RWPE2 (cell line): ENCODE measurements at places on chromosomes 5 and 9.

DNA sequence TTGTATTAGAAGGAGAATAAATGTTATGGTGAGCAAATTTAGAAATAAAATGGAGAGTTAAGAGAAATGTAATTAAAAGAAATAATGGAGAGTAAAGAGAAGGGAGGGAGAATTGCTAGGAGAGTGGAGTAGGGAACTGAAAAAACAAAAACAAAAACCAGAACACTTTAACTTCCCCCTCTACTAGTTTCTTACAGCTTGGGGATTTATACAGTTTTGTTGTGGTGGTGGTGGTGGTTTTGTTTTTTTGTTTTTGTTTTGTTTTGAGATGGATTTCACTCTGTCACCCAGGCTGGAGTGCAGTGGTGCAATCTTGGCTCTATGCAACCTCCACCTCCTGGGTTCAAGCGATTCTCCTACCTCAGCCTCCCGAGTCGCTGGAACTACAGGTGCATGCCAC lies 322.4 kb downstream of the TMEM167A start:
- no peak for DNase-seq

- no peak for DNase-seq
Measured at GRCh38 chr9:28922891-28923290, 1349.6 kb upstream of the C9orf72 start.

- DNase-seq = no peak
Measured at GRCh38 chr5:133757396-133757945, 145.1 kb upstream of the FSTL4 start.

DNA sequence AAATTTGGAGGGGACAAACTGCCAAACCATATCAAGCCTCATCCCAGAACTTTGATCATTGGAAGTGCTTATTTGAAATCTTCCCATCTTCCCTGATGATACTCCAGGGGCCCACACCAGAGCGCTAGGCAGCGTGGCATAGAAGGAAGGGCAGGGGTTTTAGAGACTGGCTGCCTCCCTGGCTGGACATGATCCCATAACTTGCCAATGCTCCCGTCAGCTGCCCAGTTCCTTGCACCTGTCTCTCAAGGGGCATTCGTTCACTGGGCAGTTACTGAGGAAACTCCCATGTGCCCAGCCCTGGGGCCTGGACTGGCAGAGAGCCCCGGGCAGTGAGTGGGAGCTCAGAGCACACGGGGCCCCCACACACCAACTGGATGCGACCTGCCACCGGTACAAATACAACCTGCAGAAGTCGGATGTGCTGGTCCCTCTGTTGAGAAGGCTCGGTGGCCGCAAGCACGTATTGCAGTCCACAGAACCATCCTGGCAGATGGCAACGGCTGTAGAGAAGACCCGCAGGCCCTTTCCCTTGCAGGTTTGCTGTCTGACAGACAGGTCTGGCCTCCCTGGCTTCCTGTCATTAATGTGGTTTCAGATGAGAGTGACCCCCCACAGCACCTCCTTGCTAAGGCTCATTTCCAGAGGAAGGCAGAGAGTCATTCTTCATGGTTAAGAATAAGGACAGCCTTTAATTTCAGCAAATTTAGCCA lies 122.4 kb downstream of the MVB12B start:
- no peak for DNase-seq

DNA sequence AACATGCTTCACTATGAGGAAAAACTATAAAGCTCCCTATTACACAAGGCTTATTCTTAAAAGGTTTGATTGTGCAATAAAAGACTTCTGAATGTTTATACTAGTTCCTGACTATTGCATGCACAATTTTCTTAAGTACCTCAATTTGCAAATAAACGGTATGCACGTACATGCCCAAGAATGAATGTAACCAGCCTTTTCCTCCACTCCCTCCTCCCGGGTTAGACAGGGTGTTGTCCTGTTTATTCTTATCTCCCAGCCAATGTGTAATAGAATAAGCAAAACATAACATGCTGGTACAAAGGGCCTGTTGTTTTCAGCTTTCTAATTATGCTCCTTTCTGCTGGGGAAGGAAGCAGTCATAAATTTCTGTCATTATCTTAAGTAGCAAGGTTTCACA lies 79.1 kb downstream of the AOPEP start:
- DNase-seq = peak; percentile 73
